ENCODE measurements at places on chromosomes 2 and 18.

DNA sequence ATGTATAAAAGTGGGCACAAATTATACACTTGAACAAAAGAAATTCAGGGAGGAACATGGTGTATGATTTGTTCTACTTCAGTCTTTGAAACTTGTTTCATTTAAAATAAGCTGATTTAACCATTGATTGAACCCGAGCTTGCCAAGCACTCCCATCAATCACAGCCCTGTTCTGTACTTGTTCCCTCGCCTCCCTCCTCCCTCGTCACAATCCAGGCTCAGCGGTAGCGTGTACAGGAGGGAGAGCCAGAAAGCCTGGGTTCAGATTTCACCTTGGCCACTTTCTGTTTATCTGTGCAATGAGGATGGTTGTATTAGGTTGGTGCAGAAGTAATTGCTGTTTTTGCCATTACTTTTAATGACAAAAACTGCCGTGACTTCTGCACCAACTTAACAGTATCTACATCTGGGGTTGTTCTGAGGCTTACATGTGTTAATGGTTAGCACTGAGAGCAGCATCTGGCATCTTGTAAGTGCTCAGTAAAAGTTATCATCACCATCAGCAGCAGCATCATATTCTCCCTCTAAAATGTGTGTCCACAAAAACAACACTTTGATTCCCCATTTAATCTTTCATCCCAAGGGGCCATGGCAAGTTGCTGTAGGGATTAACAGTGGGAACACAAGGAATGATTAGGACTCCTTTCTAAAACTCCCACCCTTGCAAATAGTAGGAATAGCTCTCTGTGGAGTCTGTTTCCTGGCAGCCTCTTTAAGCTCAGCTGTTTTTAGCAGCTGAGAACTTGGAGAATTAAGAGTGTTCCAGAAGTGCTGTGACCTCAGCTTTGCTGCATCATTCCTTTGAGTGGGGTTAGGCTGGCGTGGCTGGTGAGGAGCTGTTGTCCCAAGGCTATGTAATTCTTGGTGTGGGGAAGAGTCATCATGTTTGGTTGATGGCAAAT lies 4.7 kb downstream of the DPYSL5 start:
- DNase-seq = no peak

- no peak for DNase-seq
These were observed 90.8 kb downstream of the FAM124B start for GRCh38 chr2:224310943-224311625.

DNA sequence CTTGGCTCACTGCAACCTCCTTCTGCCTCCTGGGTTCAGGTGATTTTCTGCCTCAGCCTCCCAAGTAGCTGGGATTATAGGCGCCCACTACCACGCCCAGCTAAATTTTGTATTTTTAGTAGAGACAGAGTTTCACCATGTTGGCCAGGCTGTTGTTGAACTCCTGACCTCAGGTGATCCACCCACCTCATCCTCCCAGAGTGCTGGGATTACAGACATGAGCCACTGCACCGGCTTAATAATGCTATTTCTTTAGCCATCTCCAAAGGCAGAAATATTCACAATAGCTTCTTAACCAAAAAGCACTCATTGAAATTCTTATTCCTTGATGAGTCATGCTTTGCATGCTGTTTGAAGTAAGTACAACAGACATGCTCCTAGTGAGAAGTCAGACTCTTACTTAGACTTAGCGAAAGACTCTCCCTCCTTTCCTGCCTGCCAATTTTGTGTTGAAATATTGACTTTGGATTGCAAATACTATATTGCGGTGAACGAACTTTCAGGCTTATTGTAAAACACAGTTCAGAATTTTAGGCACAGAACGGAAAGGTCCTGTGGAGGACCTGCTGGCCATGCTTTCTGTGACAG lies 4.4 kb downstream of the ACTR3 start:
- no peak for DNase-seq

DNA sequence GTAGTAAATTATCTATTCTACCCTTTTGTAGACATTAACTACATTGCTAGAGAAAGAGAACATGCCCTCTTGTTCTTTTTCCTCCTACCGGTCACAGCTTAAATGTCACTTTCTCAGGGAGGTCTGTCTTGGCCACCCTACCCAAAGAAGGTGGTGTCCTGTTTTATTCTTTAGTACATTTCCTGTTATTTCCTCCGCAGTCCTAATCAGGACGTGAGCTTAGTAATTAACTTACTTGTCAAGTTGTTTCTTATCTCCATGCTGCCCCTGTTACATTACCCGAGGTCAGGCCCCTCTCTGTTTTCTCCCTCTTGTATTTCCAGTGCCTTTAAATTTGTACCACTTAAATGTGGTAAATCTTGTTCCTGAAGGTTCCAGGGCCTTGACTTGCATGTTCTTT lies 73.7 kb upstream of the RMDN2 start:
- DNase-seq = no peak

GRCh38 chr18:62028715-62029114 lies 135.9 kb upstream of the RNF152 start:
- DNase-seq = no peak

DNA sequence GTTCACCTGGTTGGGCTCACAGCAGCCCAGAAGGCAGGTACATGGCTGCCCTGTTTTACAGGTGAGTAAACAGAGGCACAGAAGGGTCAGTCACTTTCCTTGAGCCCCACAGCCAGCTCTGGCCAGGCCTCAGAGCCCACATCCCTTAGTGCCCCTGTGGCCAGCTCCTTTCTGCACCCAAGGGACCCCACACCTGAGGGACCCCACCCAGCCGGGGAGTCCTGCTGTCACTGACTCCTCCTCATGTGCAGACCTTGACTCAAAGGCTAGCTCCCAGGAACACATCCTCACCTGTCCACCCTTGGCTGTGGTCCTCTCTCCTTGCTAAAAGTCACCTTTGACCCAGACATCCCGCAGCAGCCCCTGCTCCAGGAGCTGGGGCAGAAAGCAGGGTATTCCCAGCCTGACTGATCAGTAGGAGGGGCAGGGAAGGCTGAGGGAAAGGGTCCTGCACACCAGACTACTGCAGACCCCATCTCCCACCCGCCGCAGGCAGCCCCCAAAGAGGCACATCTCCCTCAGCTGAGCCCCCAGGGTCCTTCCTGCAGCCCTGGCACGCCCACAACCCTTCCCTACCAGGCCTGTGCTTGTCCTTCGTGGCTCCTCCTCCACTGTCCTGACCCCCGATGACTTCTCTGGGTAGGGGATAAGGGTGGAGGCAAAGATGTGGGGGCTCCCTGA lies 9.8 kb upstream of the ARHGEF4 start:
- DNase-seq = no peak

DNA sequence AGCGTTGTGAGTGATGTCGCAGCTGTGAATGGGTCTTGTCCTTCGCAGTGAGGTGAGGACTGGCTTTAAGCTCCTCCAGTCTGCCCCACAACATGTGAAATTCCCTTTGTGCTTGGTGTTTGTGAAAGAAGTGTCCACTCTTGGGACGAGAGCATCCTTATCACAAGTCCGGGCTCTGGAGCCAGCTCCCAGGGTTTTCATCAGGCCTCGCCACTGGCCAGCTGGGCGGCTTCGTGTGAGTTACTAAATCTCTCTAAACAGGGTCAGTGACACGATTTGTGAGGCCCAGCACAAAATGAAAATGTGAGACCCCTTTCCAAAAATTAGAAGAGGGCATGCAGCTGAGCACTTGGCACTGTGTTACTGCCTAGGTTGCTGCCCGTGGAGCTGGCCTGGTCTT lies 115.9 kb downstream of the VAPA start:
- DNase-seq = no peak

DNA sequence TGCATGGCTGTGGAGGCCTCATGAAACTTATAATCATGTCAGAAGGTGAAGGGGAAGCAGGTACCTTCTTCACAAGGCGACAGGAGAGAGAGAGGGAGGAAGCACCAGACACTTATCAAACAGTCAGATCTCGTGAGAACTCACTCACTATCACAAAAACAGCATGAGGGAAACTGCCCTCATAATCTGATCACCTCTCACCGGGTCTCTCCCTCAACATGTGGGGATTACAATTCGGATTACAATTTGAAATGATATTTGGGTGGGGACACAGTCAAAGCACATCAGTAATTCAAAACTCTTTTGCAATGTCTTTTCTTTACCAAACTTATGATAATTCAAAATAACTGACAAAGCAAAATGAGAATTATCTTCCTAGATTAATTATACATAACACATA lies 8.5 kb upstream of the CCDC68 start:
- no peak for DNase-seq

DNA sequence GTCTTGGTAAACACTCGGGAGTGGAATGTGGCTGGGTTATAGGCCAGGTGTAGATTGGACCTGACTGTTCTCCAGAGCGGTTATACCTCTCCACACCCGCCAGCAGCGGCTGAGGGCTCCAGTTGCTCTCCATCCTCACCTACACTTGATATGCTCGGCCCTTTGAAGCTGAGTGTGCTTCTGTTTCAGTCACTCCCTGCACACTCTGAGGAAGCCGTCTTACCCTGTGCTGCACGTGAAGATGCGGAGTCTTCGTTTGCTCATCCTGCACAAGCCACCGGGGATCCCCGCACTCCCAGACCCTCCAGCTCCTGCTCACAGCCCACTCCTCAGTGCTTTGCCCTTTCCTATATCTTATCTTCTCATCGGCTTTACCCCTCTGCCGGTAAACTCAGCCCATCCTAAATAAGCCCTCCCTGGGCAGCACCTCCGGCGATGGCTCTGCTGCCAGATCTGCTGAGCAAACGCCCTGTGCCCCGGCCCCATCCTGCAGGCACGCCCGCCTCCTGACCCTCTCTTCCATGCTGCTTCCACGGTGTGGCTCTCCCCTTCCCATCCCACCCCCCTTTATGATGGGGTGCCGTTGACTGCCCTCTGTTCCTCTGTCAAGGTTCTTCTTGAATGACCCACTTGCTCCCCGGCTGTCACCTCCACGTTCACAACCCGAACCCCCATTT lies 47.3 kb upstream of the ODC1 start:
- DNase-seq = no peak

DNA sequence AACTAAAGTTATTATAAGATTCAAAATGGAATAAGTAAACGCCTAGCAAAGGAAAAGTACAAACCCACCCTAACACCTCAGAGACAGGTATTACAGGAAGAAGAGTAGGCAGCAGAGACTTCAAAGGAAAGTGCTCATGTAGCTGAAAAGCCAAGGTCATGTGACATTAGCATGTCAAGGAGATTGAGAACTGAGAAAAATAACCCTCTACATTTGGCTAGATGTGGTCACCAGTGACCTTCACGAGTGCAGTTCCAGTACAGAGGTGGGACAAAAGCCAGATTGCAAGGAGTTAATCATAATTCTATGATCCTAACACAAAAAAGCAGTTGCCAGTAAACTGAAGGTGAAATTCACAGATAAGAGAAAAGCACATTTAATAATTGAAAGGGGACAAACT lies 252.7 kb downstream of the ZEB2 start:
- no peak for DNase-seq

DNA sequence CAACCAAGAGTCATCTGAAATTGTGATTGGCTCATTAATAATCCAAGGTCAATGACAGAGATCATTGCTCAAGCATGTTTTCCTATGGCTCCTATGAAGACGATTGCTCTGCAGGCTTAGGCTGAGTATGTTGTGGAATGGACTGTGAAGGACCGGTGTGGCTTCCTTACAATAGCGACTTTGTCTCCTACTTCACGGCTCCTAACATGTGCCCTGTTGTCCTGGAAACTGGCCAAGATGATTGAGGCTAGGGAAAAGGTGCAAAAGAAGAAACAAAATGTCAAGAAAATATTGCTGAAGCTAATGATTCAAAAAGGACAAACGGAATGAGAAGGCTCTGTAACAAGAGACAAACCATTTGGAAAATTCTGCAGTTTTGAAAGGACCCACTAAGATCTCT lies 24.3 kb downstream of the DLGAP1 start:
- no peak for DNase-seq

GRCh38 chr2:85886141-85886540 lies 2.6 kb downstream of the ST3GAL5 start:
- no peak for DNase-seq

- no peak for DNase-seq
These were observed 4.7 kb upstream of the IL1R2 start for GRCh38 chr2:101986804-101987740.

DNA sequence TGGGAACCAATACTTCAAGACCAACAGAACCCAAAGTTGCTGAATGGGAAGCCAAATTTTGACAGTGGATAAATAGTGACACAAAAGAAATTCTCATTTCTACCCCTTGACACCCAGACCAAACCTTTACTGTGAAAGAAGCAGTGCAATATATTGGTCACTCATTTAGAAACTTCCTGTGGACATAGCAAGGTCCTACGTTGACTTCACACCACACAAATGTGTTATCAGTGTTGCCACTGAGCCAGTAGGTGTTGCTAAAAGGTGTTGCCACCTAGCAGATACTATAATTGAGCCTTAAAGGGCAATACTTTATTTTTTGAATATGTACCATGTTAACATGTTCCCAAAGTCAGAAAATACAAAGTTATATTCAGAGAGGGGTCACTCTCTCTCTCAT lies 1008.9 kb upstream of the CDH2 start:
- DNase-seq = no peak

DNA sequence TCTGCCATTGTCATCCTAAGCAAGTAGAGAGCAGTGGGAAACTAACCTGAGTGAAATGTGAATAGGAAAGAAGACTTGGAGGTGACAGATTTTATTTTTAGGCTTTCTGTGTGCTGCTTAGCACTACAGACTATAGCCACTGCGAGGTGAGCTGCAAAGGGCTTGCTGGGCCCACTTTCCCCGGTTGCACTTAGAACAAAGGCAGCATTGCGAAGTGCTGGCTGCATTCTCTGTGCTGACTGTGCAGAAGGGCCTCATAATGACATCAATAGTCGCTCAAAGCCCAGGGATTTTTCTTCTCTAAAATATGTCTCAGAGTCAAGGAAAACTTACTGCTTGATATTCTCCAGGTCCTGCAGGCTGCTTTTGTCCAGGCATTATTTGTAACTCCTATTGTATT lies 592.1 kb downstream of the TDRD15 start:
- no peak for DNase-seq

DNA sequence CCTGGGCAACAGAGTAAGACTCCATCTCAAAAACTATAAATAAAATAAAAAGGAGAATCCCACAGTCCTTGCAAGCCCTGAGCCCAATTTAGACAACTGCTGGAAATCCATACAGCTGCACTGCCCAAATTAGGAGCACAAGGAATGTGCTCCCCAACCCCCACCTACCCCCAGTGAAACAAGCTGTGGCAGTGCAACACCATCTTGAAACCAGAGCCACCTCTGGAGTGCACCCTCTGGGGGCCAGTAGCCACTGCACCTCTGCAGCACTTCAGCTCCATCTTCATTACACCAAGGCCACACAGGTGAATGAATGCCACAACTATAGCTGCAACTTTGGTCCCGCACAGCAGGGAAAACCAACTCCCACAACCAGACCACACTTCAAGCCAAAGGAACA lies 37.3 kb downstream of the USP34 start:
- no peak for DNase-seq

DNA sequence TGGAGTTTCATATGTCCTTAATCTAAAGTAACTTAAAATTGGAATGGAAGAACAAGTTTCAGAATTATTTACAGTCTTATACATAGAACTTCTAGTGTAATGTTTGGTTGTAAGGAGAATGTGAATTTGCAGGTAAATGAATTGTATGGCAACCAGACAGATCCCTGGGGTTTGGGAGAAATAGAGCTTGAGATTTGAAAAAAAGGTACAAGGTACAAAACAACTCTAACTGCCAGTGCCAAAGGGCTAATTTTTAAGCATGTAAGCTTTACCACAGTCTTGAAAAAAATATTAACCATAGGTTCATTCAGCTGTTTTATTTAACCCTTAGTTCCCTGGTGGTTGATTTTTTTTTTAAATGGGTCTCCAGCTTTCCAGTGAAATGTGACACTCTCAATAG lies 103.3 kb downstream of the ICA1L start:
- no peak for DNase-seq

GRCh38 chr18:77115192-77115953 lies 17.2 kb downstream of the MBP start:
- no peak for DNase-seq

All from activated T-helper 1 cell treated with anti-CD3 and anti-CD28 coated beads, Interleukin-2, amount 50 U/mL, for 16 hours (primary cell).